NCI-H1436 treated with DMSO at 0.1 percent for 48 hours (cell line): ENCODE measurements at places on chromosomes 4 and X.

- DNase-seq = no peak
Measured at GRCh38 chr4:165813606-165814005, 59.4 kb upstream of the TLL1 start.

- DNase-seq = no peak
Measured at GRCh38 chr4:1154523-1155182, 17.7 kb downstream of the SPON2 start.

GRCh38 chr4:145936997-145937901, 1.4 kb downstream of the ZNF827 start:
- no peak for DNase-seq

GRCh38 chr4:83065266-83065665, 30.3 kb downstream of the COPS4 start:
- DNase-seq = no peak

DNA sequence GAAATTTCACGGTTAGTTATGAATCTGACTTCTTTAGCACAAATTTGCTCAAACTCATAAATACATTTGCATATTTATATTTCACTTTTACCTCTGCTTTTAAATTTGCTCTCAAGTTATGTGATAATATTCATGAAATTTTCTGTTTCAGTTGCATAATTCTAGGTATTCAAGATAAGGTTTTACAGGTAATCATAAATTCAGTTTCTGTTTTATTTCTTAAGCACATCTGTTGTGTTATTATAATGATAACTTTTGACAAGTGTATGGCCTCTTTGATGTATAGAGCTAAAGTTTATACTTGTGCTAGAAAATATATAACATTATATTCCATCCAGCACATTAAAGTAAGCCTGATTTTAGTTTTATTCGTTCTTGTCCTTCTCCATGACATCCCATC, 308.1 kb downstream of the SLC7A11 start:
- DNase-seq = no peak

DNA sequence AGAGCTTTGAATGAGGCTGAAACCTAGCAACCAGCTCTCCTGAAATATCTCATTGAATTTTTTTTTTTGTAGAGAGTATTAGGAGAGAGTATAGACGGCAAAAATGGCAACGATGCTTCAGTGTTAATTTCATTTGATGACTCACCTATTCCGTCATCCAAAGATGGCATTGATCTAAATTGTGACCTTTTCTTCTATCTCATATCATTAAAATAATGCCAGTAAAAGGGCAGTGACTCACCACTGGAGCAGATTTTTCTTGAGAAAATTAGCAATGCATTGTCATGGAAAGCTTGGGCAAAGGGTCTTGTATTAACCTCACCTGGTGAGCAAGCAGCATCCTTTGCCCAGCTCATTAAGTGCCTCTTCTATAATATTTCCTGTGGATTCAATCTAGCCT, 19.6 kb downstream of the VMA21 start:
- DNase-seq = no peak

GRCh38 chr4:48190839-48191238, 56.8 kb upstream of the TXK start:
- no peak for DNase-seq

DNA sequence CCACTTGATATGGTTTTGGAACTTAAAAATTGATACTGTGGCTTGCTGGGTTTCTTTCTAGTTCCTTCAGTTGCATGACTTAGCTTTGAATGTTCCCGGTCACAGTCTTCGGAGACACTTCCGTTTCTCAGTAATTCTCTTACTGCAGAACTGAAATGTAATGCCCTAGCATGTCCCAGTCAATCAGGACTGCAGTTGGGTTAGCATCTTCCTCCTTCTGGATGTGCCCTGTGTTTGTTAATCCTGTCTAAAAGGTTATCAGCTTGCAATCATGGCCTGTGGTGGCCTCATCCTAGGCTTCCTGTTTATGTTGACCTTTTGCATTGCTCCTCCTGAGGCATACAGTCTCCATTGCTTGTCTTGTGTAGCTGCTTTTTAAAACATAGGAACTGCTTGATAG, 275.9 kb downstream of the ARHGAP10 start:
- DNase-seq = no peak

- no peak for DNase-seq
Measured at GRCh38 chr4:150771382-150771781, 189.4 kb downstream of the MAB21L2 start.

DNA sequence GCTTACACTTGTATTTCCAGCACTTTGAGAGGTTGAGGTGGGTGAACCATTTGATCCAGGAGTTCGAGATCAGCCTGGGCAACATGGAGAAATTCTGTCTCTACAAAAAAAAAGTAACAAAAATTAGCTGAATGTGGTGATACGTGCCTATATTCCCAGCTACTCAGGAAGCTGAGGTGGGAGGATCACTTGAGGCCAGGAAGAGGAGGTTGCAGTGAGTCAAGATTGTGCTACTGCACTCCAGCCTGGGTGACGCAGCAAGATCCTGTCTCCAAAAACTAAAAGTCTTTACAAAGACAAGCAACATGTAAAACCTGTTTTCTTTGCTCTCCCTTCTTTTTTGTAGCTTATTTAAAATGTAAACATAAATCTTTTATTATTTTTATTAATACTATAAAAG, 1156.1 kb downstream of the FAT4 start:
- DNase-seq = no peak

- no peak for DNase-seq
Measured at GRCh38 chr4:26322346-26322745, 1.5 kb downstream of the RBPJ start.

DNA sequence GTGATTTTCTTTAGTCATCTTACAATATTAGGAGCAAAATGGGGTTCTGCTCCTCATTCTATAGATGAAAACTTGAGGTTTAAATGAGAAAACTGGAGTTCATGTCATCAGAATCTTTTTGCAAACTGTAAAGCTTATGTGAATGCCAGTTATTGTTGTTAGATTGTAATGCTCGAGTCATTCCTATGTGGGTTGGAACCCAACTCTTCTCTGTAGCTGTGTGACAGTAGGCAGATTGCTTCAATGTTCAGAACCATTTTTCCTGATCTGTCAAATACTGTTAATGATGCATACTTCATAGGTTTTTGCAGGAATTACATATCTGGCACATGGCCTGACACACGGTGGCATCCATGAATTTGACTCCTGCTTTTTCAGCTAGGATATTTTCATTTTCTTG, 178.9 kb downstream of the RAPGEF2 start:
- no peak for DNase-seq

DNA sequence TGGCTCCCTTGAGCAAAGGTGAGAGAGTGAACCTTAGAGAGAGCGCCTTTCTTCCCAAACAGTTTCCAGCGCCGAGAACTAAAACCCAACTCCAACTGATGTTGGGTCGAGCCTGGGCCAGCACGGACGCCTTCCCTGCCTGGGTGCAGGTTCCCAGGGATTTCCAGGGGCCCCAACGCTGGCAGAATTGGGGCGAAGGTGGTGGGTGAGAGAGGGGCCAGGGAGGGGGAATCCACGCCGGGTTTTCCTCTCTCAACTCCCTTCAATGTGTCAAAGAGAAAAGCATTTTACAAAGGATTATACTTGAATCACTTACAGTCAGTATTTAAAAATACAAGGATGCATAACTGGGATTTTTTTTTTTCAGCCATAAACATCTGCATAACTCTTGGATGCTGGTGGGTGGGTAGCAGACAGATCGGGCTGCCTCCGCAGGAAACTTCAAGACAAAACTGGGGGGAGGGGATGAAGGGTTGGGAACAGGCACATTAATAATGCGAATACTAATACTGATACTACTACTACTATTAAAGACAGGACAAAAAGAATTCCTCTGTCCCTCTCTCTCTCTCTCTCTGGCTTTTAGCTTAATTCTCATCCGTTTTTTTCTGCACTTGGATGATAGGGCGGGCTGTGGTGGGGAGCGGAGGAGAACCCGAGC, 1.3 kb upstream of the ARX start:
- DNase-seq = no peak

DNA sequence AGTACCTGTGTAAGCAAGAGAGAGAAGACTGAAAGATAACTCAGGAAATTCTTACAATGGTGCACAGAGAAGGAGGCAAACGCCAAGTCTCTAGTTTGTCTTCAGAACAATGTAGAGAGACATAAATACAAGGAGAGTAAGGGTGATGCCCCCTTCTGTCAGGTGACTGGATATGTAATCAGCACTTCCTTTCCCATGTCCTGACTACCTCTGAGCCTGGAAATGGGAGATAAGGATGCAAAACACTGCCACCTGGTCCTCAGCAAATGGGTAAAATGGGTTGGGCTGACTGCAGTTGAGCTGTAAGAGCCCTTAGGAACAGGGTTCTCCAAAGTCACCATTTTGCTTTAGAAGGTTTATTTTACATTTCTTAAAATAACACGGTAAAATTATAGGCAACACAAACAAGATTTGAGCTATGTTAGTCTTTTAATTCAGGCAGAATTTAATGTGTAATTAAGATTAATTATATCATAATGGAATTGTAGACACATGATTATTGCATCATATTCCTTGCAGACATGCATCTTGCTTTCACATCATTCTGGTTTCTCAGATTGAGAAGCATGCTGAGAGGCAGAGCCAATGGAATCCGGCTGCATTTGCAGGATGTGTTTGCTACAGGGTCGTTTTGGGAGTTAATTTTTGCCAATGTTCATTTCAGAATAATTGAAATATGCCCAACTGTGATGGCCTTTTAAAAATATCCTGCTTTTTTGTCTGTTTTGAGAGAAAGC, 37.2 kb upstream of the ARX start:
- DNase-seq = no peak

GRCh38 chr4:854356-854755, 28.4 kb upstream of the CPLX1 start:
- no peak for DNase-seq

DNA sequence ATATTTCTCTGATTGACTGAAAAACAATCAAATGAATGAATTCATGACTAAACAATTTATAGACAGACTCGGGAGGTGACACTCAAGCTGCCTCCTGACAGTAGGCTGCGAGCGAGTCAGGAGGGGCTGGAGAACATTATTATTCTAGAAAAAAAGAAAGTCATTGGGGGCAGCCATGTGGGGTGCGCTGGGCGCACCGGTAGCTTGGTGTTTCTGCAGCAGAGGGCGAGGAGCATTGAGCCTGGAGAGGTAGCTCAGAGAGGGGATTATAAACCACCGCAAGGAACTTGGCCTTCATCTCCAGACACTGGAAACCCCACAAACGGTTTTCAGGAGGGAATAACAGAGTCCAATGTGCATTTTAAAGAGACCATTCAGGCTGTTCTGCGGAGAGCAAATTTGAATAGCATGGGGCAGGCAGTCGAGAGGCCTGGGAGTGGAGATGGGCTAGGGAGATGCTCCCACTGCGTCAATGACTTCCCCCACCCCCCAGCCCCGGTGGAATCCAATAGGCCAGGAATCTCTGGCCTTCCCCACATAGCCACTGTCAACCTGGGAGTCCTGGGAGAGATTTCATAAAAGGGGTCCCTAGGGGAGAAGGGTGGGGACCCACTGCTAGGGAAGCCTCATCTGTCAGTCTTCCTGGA, 168.3 kb downstream of the BCOR start:
- no peak for DNase-seq

GRCh38 chrX:130299279-130300009, 30.7 kb upstream of the ZNF280C start:
- no peak for DNase-seq

DNA sequence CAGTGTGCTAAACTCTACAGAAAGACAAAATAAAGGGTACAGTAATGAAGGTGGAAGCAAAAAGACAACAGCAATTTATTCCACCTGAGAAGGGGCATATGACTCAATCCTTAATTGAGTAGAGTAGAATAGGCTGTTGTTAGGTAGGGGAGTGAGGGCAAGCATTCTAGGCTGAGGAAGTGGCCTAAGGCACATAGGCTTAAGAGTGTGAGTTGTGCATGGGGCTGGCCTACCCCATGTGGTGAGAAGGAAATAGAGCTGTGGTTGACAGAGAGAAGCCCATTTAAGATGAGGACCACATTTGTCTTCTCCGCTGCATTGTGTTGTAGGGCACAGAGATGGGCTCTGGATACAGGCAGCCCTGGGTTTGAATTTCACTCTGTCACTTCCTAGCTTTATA, 3.4 kb upstream of the ZCCHC18 start:
- no peak for DNase-seq

DNA sequence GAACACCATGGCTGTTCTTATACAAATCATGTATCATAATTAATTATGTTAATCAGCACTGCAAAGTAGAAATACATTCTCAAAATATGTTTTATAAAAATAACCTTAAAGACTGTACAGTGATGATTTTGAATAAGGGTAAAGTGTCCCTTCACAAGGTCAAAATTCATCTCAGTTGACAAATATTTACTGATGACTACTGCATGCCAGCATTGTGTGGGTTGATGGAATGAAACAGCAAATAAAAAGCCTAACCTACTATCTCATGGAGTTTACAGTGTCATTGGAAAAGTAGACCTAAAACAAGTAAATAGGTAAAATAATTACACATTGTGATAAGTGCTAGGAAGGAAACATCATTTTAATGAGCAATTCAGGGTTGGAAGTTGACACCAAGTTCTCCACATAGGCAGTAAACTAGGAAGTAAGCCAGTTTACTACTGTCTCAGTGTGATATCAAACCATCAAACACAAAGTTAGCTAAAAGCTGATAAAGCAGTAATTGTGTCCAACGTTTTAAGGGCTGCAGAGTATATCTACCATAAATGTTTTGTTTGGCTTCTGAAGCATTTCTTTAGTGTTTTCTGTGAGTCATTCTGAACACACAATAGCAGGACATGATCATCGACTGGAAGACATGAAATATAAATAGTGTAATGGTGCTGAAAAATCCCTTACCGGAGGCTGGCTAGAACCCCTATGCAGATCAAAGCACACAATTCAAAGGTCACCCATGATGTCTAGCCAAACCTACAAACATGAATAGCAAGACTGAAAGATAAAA, 221.8 kb downstream of the DACH2 start:
- no peak for DNase-seq

DNA sequence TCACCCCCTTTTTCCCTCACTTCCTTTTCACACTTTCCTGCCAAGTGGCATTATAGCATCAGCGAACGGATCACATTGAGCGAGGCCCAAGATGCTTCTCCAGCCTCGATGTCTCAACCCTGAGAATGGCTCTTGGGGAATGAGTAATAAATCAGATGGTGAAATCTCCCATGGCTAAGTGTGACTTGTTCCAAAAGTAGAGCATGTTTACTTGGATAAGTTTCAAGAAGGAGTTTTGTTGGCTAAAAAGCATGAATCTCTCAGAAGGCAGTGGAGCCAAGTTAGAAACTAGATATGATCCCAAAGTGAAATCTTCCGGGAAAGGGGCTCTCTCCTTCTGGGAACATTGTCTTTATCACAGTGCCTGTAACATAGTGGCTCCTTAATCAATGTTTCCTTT, 316.3 kb downstream of the CAMK2D start:
- DNase-seq = no peak

- DNase-seq = no peak
Measured at GRCh38 chr4:183256343-183256742, 63.7 kb downstream of the CLDN22 start.

DNA sequence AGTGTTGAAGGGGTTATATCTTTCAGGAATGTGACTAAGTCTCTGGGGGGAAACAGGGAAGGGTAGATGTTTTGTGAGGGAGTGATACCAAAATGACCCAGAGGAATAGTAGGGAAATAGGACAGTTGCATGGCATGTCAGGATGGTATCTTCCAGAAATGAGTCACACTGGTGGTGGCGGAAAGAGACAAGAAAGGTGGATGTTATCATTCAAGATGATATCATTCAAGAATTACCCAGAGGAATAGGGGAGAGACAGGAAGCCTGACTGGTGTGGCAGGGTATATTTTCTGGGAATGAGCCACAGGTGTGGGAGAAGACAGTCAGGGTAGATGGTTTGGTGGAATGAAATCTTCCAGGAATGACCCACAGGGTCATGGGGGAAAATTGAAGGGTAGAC, 61.1 kb downstream of the MAOA start:
- DNase-seq = no peak

- DNase-seq = no peak
Measured at GRCh38 chr4:123546573-123547060, 150.0 kb downstream of the SPRY1 start.

GRCh38 chr4:103306870-103307375, 108.8 kb upstream of the CENPE start:
- DNase-seq = no peak
